ENCODE measurements at places on chromosomes 6 and 20.

- no peak for DNase-seq
Measured at GRCh38 chr20:35363190-35363589, 48.6 kb downstream of the UQCC1 start.

- DNase-seq = peak; percentile 82
Measured at GRCh38 chr6:41271901-41272395, 14.5 kb downstream of the TREM1 start.

DNA sequence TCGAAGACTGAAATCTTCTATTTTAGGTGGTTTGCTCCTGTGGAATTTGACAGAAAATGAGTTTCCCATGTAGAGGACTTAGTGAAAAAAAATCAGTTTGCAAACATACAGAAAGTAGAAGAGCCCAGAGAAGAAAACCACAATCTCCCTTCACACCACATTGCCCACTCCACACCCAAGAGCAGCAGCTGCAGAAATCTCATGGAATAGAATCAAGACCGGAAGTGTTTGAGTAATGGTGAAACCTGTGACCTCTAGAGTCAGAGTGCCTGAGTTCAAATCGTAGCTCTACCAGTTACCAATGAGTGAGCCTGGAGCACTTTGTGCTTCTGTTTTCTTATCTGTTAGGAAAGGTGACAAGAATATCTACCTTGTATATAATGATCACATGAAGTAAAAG, 4.6 kb downstream of the SIRPG start:
- DNase-seq = no peak

DNA sequence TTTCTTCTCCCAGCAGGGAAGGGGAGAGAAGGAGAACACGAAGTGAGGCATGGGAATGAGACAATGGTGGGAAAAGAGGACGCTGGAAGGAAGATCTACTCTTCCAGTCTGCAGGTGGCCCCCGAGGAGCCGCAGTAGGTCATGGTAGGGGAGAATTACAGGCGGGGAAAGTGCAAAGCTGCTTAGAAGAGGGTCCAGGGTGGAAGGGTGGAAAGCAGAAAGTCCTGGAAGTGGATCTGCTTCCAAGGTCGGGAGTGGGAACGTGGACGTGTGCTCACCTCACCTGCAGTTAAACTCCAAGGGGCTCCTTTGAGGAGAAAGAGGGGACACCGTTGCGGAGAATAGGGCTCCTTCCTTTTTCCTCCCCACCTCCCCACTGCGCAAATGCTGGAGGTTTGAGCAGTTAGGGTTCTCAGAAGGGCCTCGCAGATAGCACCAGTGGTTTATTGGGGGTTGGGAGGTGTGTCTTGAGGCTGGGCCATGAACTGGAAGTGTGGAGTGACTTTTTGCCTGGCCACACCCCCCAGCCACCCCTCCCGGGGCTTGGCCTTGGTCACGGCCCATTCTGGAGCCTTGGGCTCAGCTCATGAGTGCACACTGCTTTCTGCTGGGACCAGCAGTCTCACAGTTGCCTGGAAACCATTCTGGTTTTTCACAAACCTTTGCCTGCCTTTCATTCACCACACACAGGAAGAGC, 100.4 kb upstream of the MLN start:
- peak; percentile 95 for DNase-seq

- DNase-seq = no peak
Measured at GRCh38 chr6:108627692-108628550, 67.2 kb downstream of the FOXO3 start.

GRCh38 chr6:43644940-43645612, at the start of gene RSPH9:
RSPH9 (plus strand) TSS chr6:43645036; CDS start chr6:43645099, 63 bp downstream.
- DNase-seq = no peak

DNA sequence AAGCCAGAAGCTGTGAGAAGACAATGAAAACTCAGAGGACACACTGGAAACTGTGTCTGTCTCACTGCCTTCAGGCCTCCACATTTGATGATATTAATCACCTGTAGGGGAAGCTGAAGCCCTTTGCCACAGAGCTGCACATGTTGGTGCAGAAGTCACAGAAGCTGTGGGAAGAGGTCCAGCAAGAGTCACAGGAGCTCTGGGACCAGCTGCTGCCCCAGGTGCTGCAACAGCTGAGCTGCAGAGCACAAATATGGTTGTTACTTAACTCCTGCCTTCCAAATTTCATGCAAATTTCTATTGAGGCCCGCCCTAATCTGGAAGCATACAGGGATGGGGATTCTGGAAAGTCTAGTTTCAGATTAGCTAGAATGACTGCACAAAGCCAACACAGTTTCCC, 169.3 kb downstream of the OGFRL1 start:
- no peak for DNase-seq

DNA sequence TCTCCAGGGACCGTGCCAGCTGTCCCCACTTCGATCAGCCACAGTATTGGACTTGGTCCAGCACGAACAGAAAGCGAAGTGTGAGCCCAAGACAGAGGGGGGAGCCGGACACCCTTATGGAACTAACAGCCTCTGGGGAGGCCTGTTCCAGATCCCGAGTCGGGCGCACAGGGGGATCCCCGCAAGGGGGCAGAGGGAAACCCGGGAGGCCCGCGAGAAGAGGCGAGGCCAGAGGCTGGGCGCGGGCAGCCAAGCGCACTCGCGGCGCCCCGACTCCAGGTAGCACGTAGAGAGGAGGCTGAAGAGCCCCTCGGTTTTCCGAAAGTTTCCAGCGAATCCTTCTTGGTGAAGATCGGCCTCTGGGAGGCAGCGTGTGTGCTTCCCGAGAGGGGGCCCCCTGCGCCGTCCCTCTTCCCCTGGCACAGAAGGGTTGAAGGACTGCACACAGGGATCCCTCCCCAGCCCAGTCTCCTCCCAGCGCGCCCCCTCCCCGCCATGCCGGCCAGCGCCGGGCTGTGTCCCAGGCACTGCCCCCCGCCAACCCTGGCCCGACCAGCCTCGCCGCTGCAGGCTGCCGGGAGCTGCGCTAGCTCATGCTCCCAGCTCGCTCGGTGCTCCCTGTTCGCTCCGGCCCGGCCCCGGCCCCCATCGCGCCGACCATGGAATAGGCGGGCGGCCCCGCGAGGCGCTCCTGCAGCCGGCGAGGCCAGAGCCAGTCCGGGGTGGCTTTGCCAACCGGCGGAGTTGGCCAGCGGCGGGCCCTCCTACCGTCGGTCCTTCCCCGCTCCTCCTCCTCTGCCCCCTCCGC, 577 bp upstream of the SLC24A3 start:
- DNase-seq = no peak

- no peak for DNase-seq
Measured at GRCh38 chr20:63876489-63877036, 11.5 kb downstream of the TPD52L2 start.

DNA sequence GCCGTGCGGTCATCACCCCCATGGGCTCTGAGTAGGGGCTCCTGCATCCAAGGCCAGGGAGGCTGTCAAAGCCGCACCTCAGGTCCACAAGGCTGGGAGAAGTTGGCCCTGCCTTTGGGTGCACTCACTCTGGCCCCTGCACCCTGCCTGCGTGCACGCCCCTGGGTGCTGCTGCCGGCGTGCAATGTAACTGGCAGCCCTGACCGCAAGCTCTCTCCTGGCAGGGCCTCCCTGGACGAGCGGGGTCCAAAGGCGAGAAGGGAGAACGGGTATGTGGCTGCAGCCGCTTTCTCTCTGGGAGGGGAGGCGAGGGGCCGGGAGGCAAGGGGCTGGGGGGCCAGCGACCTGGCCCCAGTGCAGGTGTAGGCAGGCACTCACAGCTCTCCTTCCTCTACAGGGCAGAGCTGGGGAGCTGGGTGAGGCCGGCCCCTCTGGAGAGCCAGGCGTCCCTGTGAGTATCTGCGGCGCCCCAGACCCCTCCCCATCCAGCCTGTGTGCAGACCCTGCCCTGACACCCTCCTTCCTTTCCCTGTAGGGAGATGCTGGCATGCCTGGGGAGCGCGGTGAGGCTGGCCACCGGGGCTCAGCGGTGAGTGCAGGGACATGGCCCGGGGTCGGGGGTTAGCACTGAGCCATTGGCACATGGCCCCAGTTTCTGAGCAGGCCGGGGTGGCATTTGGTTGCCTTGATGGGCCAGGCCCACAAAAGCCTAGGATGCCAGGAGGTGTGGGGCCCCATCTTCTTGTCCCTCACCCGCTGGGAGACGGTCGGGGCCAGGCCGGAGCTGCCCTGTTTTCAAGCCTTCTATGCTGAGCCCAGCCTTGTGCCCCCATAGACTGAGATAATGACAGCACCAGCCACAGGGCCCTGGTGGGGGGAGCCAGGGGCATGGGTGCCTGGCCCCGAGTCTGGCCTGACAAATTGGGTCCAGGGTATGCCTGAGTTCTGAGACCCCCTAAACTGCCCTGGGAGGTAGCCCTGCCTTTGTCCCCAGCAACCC, 12.7 kb downstream of the COL9A3 start:
- DNase-seq = no peak

- DNase-seq = no peak
Measured at GRCh38 chr6:15249371-15250019, 3.6 kb downstream of the JARID2 start.

- no peak for DNase-seq
Measured at GRCh38 chr6:6458172-6458571, 130.3 kb upstream of the LY86 start.

GRCh38 chr6:168546151-168546550, 105.2 kb downstream of the SMOC2 start:
- no peak for DNase-seq

DNA sequence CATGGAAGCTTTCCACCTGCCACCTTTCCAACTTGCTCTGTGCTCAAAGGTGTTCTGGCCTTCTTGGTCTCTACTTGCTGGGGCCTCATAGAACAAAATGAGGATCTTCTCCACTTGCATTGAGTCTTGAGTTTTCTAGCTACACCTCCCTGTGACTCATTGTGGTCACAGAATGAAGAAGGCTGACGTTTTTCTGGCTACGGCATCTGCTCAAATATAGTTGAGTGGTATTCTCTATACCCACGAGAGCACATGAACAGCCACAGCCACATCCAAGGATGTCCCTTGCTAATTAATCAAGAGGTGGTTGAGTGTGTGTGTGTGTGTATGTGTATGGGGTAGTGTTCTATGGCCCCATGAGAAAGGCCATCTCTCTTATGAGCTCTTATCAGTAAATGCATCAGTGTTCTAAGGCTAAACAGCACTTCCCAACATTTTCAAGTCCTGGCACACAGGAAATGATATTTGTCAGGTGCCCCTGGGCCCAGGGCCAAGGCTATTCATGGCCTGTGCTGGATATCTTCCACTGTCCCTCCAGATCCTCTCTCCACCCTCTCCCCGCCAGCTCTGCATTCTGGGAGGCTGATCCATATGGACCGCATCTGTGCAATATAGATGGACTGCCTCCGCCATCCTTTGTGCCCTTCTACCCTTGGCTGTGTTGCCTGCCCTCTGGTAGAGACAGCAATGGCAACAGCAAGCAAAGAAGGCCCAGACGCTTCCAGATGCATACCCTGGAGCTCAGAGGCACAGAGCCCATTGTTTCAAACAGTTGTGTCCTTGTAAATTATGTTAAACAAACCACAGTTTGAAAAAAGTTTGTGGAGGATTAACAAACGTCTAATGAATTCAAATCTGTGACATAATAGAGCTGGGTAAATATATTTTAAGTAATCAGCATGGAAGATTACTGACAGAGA, 150.2 kb downstream of the LRFN2 start:
- DNase-seq = peak; percentile 42

- no peak for DNase-seq
Measured at GRCh38 chr6:91865889-91866288, 1279.0 kb upstream of the MAP3K7 start.

All from NK-92 treated with Interleukin-12 subunit alpha and Interleukin-12 subunit beta, amount 100 ng/mL, for 24 hours (cell line).